Natural killer cell treated with Interleukin-12 subunit alpha and Interleukin-12 subunit beta and Interleukin-15 and Interleukin-18, amount 100 ng/mL, for 72 hours (primary cell): ENCODE measurements at places on chromosomes 1 and 21.

DNA sequence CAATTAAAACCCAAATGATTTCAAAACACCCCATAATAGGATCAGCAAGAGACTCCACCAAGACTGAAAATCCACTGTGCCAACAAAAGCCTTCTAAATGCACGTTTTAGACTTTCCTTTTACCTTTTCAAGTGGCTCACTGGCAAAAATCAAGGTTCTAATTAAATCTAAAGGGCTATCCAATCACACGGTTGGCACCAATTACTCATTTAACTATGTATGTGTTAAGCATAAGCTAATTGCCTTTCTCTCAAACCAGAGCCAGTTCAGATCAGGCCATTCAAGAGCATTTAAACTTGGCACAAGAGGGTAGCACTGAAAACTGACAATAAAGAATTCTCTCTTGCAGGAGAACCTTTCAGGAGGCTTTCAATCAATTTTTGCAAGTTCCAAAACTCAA is 139.5 kb downstream of the RGS7 start:
- H3K27ac ChIP-seq, result no peak overlapping the region
- H3K36me3 ChIP-seq, result no peaks in the 10 kb centered on the region
- H3K4me1 ChIP-seq, result no peaks in the 10 kb centered on the region
- H3K27me3 ChIP-seq, result no peaks in the 10 kb centered on the region

- H3K4me1 ChIP-seq, result peaks cover 24% of the 10 kb centered on the region
- no peak for DNase-seq
- no peak overlapping the region for H3K27ac ChIP-seq
Measured at GRCh38 chr1:199283794-199284193, 645.0 kb downstream of the PTPRC start.

GRCh38 chr1:41122851-41123518 is 101.5 kb upstream of the SLFNL1 start:
- no peaks in the 10 kb centered on the region for H3K36me3 ChIP-seq
- no peaks in the 10 kb centered on the region for H3K4me1 ChIP-seq
- no peak for DNase-seq
- no peak overlapping the region for H3K27ac ChIP-seq
- no peaks in the 10 kb centered on the region for H3K27me3 ChIP-seq

GRCh38 chr1:204451352-204452124 is 39.9 kb upstream of the PPP1R15B start:
- DNase-seq, result peak; percentile 28
- H3K27me3 ChIP-seq, result no peaks in the 10 kb centered on the region
- H3K36me3 ChIP-seq, result no peaks in the 10 kb centered on the region
- H3K4me3 ChIP-seq, result peak overlapping the region; percentile 38
- peaks cover 12% of the 10 kb centered on the region for H3K4me1 ChIP-seq
- H3K27ac ChIP-seq, result peak overlapping the region; percentile 53

GRCh38 chr1:230261928-230262650 is 164.0 kb downstream of the PGBD5 start:
- H3K36me3 ChIP-seq, result no peaks in the 10 kb centered on the region
- no peak overlapping the region for H3K27ac ChIP-seq
- DNase-seq, result no peak
- H3K4me3 ChIP-seq, result no peak overlapping the region
- no peaks in the 10 kb centered on the region for H3K4me1 ChIP-seq

- no peaks in the 10 kb centered on the region for H3K27me3 ChIP-seq
- H3K27ac ChIP-seq, result peak overlapping the region; percentile 93
- no peak for DNase-seq
- peak overlapping the region; percentile 61 for H3K4me3 ChIP-seq
Measured at GRCh38 chr1:234970401-234970730, 158.3 kb downstream of the TOMM20 start.

- no peaks in the 10 kb centered on the region for H3K36me3 ChIP-seq
- H3K27ac ChIP-seq, result no peak overlapping the region
Measured at GRCh38 chr1:198417039-198417438, 123.4 kb downstream of the ATP6V1G3 start.

- no peak overlapping the region for H3K4me3 ChIP-seq
- no peaks in the 10 kb centered on the region for H3K4me1 ChIP-seq
- H3K27ac ChIP-seq, result no peak overlapping the region
- no peaks in the 10 kb centered on the region for H3K36me3 ChIP-seq
Measured at GRCh38 chr1:192462616-192463015, 113.0 kb upstream of the RGS1 start.

- H3K27ac ChIP-seq, result no peak overlapping the region
- H3K36me3 ChIP-seq, result peaks cover 41% of the 10 kb centered on the region
- no peak for DNase-seq
- H3K27me3 ChIP-seq, result no peaks in the 10 kb centered on the region
Measured at GRCh38 chr1:117092594-117092993, 29.0 kb downstream of the TRIM45 start.

DNA sequence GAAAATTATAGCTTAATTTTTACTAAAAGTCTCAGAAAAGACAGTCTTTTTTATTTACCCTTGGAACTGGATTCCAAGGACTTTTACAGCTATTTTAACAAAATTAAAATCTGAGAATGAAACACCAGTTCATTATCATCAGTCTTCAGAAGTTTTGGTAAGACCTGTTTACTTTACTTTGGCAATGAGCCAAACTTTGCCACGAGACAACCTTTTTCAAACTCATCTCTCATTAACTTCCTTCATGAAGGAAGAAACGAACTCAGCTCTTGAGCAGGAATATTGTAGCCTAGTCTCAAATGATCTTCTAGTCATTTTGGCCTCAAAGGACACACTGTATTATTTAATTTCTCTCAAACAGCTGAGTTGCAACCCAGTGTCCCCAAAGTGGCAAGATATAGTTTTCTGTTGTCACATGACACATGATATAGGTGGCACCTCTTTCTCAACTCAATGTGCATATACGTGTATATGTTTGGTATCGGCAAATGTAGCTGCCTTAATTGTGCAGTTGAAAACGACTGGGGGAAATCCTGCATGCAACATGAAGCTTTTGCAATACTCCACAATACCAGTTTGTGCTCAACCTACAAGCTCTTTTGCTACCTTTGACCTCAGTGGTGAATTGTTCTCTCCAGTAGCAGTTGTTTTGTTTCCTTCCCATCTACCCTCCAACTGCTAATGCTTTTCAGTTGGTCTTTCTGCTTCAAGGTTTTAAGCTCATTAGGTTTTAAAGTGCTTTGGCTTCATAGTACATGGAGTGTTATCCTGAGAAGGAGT is 8.4 kb upstream of the GNG4 start:
- no peaks in the 10 kb centered on the region for H3K36me3 ChIP-seq
- H3K4me3 ChIP-seq, result no peak overlapping the region
- H3K4me1 ChIP-seq, result no peaks in the 10 kb centered on the region

DNA sequence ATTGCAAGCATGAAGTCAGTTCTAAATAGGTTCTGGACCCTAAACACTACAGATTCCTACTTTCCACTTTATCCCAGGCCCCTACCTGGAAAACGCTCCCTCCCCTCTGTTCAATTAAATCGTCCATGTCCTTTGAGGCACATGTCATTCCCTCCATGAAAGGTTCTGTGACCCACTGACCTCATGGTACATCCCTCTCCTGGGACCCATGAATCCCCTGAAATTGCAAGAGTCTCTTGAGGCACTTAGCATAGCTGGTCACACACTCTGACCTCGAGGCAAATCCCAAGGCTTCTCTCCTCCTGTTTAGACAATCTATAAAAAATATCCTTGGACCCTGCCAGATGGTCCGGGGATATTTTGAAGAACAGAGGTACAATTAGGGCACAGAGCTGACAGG is 34.3 kb upstream of the KRTAP19-8 start:
- H3K4me3 ChIP-seq, result no peak overlapping the region
- no peaks in the 10 kb centered on the region for H3K4me1 ChIP-seq
- H3K27me3 ChIP-seq, result peaks cover 14% of the 10 kb centered on the region
- no peaks in the 10 kb centered on the region for H3K36me3 ChIP-seq
- no peak for DNase-seq

- H3K36me3 ChIP-seq, result no peaks in the 10 kb centered on the region
- H3K27me3 ChIP-seq, result no peaks in the 10 kb centered on the region
- DNase-seq, result no peak
- no peak overlapping the region for H3K27ac ChIP-seq
Measured at GRCh38 chr1:28893403-28894102, 20.8 kb upstream of the EPB41 start.

DNA sequence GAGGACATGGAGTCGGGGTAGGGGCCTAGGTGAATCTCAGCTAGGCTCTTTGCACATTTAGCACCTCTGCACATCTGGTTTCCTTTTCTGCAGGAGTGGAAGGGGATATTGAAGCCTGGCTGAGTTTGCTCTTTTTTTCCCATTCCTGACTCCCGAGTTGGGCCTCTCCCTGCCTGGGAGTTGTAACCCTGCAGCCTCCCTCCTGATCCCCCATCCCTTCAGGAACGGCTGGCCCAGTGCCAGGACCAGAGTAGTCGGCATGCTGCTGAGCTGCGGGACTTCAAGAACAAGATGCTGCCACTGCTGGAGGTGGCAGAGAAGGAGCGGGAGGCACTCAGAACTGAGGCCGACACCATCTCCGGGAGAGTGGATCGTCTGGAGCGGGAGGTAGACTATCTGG is 836 bp downstream of the OLFML3 start:
- H3K27me3 ChIP-seq, result no peaks in the 10 kb centered on the region
- H3K27ac ChIP-seq, result no peak overlapping the region
- DNase-seq, result no peak

DNA sequence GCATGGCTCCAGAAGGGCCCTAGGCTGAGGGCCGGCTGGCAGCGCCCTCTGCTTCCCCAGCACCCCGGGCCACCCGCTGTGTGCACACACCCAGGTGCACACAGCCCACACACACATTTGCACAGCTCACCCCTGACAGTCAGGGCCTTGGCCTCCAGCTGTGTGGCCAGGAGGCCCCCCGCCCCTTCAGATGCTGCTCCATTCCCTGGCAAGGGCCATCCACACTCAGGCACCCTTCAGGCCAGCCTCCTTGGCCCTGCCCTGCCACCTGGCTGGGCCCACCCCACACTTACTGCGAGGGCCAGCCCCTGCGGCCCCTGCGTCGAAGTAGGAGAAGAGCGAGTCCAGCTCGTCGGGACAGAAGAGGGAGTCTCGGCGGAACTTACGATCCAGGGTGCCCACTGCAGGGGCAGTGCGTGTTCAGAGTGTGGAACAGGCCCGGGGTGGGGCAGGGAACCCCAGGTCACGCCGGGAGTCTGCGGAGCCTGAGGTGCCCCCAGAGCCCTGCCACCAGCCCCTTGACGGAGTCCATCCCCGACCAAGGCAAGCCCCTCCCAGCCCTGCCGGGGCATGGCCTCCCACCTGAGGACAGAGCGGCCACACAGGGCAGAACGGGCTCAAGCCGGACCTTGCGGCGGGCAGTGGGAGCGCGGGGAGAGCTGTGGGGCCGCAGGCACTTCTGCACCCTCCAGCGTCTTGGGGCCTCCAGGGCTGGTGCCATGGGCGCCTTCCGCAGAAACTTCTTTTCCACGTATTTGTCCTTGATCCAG is 12.4 kb downstream of the ACAP3 start:
- no peaks in the 10 kb centered on the region for H3K36me3 ChIP-seq
- no peak overlapping the region for H3K27ac ChIP-seq
- no peaks in the 10 kb centered on the region for H3K4me1 ChIP-seq

DNA sequence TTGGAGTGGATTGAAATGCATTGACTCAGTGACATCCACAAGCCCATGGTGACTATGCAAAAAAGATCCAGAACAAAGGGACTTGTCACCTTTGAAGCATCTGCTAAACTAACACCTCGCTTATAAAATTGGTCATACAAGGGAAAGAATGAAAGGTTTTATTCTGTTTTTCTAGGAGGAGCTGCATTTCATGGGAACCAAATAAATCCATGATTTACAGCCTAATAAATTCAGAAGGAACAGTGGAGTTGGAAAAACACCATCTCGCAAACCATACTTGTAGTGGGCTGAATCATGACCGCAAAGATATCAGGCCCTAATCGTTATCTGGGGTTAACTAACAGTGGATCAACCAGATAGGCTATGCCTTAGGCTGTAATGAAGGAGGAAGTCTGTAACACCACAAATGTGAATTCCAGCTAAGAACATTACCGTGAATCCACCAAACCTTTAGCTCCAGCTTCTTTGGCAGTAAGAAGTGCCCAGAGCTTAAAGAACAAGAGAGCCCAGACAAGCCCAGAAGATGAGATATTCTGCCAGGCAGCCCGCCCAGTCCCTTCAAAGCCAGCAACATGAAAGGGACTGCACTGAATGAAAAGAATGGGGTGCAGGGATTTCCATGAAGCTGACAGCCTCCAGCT is 27.4 kb downstream of the RSPH1 start:
- no peaks in the 10 kb centered on the region for H3K36me3 ChIP-seq
- H3K27me3 ChIP-seq, result peaks cover 12% of the 10 kb centered on the region
- no peak overlapping the region for H3K4me3 ChIP-seq
- H3K27ac ChIP-seq, result no peak overlapping the region
- no peak for DNase-seq

DNA sequence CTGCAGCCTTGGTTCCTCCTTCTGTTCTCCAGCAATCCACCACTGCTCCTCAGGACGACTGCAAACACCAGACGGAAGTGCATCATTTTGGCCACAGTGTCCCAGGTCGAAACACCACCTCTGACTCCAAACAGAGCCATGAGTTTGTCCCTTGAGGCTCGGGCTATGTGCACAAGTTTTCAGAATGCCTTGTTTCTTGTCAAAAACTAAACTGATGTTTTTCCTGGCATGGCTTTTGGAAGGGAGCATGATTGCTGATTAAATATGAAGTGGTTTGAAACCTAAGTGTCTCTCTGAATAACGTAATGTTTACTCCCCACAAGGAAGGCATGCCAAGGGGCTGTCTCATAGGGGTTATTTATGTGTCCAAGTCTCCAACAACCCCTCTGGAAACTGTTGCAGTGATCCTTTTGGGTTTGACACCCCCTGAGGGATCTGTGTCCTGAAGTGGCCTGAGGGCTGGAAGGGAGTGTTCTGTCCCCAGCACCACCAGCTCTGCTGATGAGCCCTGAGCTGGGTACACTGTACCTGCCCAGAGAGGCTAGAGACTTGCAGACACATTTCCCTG is 132.7 kb downstream of the PLPP3 start:
- H3K4me3 ChIP-seq, result no peak overlapping the region
- no peak overlapping the region for H3K27ac ChIP-seq
- DNase-seq, result no peak

DNA sequence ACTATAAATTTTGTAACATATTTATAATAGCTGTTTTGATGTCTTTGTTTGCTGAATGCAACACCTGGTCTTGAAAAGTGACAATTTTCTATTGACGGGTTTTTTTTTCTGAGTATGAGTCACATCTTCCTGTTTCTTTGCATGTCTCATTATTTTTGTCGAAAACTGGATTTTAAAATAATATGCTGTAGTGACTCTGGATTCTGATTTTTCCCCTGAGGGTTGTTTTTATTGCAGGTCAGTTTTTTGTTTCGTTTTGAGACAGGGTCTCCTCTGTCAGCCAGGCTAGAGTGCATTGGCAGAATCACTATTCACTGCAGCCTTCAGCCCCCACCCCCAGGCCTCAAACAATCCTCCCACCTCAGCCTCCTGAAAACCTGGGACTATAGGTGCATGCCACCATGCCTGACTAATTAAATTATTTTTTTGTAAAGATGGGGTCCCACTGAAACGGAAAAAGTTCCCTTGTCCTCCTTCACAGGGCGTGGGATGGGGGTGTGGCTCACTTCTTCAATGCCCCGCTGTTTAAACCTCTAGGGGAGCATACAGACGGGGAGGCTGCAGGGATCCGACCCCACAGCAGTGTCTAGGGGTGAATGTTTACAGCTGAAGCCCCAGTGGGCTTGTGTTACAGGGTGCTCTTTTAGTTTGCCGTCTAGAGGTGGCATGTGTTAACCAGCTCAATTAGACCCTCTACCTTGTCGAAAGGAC is 11.3 kb upstream of the PPIE start:
- no peak for DNase-seq
- peak overlapping the region; percentile 23 for H3K4me3 ChIP-seq
- H3K27ac ChIP-seq, result no peak overlapping the region

GRCh38 chr21:41564871-41565274 is 56.9 kb upstream of the TMPRSS2 start:
- H3K27ac ChIP-seq, result no peak overlapping the region
- peak overlapping the region; percentile 40 for H3K4me3 ChIP-seq
- H3K27me3 ChIP-seq, result peaks cover 28% of the 10 kb centered on the region
- peaks cover 9% of the 10 kb centered on the region for H3K4me1 ChIP-seq
- no peak for DNase-seq
